ENCODE measurements at places on chromosomes 7 and 10.

DNA sequence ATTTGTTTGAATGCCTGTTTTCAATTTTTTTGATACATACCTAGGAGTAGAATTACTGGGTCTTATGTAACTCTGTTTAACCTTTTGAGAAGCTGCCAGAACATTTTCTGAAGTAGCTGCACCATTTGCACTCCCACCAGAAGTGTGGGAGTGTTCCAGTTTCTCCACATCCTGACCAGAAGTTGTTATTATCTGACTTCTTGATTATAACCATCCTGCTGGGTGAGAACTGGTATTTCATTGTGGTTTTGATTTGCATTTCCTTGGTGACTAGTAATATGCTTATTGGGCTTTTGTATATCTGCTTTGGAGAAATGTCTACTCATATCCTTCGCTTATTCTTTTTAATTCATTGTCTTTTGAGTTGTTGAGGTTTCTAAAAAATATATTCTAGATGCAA lies 117.2 kb upstream of the GLCCI1 start:
- DNase-seq, result no peak

DNA sequence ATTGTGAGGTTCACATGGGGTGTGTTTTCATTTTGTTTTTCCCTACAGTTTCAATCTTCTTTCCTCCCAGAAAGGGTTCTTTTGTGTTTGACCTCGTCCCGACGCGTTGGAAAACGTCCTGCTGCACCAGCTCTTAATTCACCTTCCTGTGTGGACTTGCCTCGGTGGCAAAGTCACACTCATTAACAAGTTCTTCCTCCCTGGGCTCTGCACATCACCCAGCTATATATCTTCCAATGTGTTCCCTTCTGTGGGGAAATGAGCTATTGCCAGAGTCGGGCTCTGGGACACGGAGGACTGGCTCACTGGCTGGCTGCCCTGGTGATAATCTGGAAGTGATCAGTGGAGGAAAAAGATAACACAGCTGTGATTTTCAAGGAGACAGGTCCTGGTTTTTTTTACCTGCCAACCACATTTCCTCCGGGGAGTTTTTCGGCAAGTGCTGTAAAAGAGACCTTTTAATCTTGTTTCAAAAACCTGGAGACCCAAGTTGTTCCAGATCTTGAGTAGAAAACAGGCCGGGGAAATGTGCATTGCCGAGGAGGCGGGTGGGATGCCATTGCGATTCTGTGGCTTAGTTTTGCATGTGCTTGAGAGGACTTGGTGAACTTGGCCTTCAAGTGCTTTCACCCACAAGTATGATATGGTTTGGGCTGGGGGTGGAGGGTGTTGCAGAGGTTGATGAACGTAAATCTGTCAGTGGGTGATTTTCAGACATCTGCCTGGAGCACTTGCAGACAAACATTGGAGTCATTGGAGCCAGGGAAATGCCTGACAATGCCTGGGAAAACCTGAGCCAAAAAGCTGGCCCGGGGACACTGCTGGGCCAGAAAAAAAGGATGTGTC lies 96.5 kb upstream of the CREB5 start:
- DNase-seq, result no peak

- no peak for DNase-seq
These were observed 91.0 kb downstream of the ELFN1 start for GRCh38 chr7:1761097-1761496.

DNA sequence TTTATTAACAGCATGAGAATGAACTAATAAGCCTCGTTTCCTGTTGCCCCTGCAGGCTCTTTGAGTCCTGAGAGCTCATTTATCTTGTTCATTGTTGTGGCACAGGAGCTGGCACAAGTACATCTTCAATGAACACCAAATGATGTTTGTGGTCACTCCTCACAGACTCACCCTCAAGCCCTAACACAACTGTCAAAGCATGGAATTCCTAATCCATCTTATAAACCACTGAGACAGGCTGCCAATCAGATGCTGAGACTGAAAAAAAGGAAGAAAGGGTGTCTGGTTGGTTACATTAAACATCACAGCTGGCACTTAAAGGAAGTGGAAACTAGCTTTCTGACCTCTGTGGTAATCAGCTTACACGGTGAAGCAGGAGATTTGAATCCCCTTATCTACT lies 7.7 kb upstream of the CCDC172 start:
- DNase-seq, result no peak

- no peak for DNase-seq
These were observed 24.5 kb downstream of the RSU1 start for GRCh38 chr10:16792675-16793074.

GRCh38 chr7:27677912-27678612 lies 15.4 kb upstream of the HIBADH start:
- DNase-seq, result no peak

GRCh38 chr10:21519397-21519933 lies 6.0 kb downstream of the SKIDA1 start:
- no peak for DNase-seq

DNA sequence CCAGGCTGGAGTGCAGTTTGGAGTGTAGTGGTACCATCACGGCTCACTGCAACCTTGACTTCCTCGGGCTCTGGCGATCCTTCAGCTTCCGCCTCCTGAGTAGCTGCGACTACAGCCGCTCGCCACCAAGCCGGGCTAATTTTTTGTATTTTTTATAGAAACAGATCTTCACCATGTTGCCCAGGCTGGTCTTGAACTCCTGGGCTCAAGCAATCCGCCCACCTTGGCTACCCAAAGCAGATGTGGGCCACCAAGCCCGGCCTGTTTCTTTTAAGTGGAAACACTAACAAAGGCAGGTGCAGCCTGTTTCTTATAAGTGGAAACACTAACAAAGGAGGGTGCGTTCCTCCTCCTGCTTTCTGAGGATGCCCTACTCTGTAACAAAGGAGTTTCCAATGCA lies 18.2 kb downstream of the PRF1 start:
- DNase-seq, result no peak

DNA sequence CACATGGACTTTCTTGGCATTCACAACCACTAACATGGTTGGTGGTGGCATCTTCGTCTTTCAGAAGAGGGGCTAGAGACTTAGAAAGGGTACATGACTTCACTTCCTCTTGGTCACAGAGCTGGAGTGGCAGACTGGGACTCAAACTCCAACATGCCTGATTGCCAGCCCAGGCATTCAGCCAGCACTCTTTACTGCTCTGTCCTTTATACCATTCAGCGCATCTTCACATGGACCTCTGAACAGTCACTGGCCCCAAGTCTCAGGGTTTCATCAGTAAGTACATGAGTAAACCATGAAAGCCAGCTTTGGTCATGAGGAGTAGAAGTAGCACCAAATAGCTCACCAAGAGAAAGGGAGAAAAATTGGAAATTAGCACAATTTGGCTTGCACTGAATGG lies 148.4 kb upstream of the KLF14 start:
- DNase-seq, result no peak

GRCh38 chr7:18570441-18570840 lies 74.9 kb downstream of the HDAC9 start:
- DNase-seq, result no peak

DNA sequence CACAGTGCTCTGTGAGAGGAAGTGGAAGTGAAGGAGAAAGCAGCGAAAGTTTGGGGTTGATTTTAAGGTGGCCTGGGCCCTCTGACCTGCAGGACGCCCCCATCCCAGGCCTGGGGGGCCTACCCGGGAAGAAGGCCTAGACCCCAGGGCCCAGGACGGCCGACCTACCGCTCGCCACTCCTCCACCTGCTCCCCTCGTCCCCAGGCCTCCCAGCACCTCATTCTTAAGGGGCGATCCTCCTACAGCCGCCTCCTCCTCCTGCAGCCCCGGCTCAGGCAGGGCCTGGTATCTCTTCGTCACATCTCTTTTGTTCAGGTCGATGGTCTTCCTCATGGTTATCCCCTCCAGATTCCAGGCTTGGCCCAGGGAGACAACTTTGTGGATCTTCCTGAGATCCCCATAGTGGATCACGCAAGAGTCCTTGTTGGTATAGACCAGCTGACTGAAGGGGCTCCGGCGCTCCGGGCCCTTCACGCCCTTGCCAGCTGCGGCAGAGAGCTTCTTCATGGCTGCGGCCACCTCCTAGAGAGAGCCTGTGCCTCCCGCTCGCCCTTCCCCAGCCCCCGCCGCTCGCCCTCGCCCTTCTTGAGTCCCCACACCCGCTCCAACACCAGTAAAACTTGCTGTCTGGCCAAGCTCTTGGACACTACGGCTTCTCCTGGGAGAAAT lies 117.5 kb downstream of the OR13A1 start:
- DNase-seq, result no peak

DNA sequence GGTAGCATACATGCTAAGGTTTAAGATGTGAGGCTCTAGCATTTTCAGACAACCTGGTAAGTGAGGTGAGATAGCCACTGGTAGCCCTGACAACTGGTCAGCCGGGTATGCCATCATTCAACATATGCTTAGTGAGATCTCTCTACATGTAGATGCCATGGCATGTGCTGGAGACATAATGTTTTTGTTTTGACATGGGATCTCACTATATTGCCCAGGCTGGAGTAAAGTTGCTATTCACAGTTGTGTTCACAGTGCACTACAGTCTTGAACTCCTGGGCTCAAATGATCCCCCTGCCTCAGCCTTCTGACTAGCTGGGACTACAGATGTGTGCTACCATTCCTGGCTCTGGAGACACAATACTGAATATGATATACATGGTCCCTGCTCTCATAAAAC lies 437.3 kb downstream of the SORCS1 start:
- DNase-seq, result no peak

GRCh38 chr10:7272008-7272407 lies 138.8 kb downstream of the SFMBT2 start:
- DNase-seq, result no peak

DNA sequence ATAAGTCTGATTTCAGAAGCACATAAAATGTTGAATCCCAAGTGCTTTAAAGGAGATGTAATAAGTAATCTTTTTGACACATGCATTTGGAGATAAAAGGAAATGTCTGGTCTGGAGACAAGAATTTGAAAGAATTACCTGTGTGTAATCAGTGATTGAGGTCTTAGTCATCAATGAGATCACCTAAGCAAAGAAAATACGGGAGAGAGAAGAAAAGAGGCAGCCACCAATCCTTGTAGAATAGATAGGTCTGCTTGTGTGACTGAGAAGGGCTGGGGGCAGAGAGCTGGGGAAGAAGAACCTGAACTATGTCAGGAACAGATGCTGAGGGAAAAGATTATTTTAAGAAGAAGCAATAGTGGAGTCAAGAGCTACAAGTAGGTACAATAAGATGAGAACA lies 49.3 kb upstream of the ITPRID1 start:
- DNase-seq, result no peak

GRCh38 chr7:97133159-97133558 lies 15.7 kb downstream of the SDHAF3 start:
- DNase-seq, result no peak

GRCh38 chr7:149317986-149318672 lies 56.1 kb downstream of the ZNF783 start:
- DNase-seq, result no peak

GRCh38 chr10:34016576-34016975 lies 682.1 kb upstream of the NRP1 start:
- no peak for DNase-seq

- no peak for DNase-seq
These were observed 3.2 kb downstream of the GJD4 start for GRCh38 chr10:35608328-35608672.

- no peak for DNase-seq
These were observed 35.9 kb downstream of the ACSM6 start for GRCh38 chr10:95229724-95230627.

DNA sequence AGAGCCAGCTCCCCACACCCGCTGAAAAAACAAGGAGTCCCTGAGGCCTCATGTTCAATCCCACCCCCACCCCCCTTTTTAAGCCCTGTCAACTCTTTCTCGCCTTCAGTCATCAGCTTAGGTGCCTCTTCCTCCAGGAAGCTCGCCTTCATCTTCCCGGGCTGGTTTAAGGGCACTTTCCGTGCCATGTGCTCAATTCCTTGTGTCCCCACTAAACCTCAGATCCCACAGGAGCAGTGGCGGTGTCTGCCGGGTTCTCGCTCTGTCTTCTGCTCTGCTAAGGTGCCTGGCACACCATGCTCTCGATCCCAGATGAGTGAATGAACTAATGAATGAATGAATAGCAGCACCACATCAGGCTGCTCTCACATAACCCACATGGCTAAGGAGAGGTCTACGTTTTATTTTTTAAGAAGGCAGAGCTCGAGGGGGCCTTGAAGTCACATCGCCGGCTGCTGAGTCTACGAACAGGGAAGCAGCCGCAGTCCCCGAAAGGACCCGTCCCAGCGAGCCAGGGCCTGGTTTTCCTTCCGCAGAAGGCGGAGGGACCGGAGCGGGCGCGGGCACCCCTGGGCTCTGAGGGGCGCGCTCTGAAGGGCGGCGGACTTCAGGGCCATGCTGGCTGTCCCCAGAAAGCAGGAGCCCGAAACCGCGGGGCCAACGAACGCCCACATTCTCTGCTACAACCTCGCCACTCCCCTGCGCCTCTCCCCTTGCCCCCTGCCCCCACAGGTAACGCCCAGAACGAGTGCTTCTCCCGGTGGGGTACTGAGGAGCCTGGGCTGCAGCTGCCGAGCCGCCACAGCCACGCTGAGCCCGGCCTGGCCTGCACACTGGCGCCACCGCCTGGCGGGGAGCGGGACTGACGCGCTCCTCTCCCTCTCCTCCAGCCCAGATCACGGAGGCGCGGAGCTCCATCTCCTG lies 73.4 kb upstream of the KCNMA1 start:
- peak; percentile 28 for DNase-seq

- DNase-seq, result no peak
These were observed 75.3 kb downstream of the ZNF92 start for GRCh38 chr7:65448816-65449504.

DNA sequence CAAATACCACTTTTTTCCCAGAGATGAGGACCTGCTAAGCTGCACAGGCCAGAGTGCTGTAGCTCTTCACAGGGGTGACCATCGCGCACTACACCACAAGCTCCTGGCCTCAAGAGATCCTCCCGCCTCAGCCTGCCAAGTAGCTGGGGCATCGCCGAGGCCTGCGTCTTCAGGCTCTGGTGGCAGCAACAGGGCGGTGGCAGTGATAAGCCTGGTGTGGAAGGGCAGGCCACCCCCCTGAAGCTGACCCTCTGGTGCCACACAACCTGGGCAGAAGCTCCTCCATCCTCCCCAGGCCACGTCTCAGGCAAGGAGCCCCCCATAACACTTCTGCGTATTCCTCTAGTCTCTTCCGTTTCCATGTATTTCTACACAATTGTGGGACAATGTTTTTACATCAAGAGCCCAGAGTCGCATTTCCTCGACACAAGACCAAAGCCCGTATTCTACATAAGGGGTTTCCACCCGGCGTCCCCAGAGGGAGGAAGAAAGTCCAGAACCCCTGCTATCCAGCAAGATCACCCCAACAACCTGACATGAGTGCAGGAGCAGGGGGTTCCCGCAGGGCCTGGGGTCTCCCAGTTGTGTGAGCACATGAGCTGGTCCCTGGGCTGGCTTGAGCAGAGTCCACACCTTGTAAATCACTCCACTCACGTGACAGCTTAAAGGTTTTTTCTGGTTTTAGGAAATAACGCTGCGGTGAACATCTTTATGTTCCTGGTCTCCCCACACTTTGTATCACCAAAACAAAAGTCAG lies 37.6 kb upstream of the NCAPG2 start:
- no peak for DNase-seq

GRCh38 chr10:9877978-9878377 lies 1139.7 kb upstream of the CELF2 start:
- no peak for DNase-seq

- DNase-seq, result no peak
These were observed 163.5 kb downstream of the GFRA1 start for GRCh38 chr10:116109481-116109880.
